HuH-7.5 (cell line): ENCODE measurements at places on chromosomes 11 and 22.
A peak's percentile ranks its signal among the peaks of the same experiment; 100 is the strongest.

GRCh38 chr11:123045101-123045500 lies 16.8 kb downstream of the HSPA8 start:
- no peak for DNase-seq

- DNase-seq: no peak
These were observed 124.2 kb downstream of the SWAP70 start for GRCh38 chr11:9787981-9788521.

GRCh38 chr11:134644476-134645456 lies 232.7 kb upstream of the B3GAT1 start:
- DNase-seq: no peak

GRCh38 chr11:102026959-102027358 lies 20.3 kb upstream of the CFAP300 start:
- DNase-seq: no peak

DNA sequence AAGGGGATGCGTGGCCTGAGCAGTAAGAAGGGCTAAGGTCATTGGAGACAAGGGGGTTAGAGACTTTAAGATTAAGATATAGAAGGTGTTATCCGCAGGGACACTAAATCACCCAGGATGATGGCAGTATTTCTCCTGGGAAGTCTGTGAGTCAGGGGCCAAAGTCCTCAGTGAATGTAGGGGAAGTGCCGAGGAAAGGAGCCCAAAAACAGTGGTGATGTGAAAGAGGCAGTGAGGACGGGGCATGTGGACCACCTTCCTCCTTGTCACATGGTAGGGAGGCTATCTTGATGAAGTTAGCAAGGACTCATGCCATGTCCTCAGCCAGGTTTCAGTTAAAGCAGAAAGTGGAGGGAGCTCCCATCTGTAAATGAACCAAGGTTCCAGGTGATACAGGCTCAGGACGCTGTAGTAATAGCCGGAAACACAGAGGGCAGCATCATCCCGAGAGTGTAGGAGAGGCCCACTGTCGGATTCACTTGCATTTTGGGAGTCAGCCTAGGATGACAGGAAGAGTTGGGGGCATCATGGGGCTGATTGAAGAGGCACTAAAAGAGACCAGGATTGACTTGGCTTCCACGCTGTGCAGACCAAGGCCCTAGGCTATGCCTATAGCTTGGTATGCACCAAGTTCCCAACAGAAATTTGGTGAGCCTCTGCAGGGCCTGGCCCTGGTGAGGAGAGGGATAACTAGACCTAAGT lies 33.5 kb downstream of the WEE1 start:
- DNase-seq: no peak

DNA sequence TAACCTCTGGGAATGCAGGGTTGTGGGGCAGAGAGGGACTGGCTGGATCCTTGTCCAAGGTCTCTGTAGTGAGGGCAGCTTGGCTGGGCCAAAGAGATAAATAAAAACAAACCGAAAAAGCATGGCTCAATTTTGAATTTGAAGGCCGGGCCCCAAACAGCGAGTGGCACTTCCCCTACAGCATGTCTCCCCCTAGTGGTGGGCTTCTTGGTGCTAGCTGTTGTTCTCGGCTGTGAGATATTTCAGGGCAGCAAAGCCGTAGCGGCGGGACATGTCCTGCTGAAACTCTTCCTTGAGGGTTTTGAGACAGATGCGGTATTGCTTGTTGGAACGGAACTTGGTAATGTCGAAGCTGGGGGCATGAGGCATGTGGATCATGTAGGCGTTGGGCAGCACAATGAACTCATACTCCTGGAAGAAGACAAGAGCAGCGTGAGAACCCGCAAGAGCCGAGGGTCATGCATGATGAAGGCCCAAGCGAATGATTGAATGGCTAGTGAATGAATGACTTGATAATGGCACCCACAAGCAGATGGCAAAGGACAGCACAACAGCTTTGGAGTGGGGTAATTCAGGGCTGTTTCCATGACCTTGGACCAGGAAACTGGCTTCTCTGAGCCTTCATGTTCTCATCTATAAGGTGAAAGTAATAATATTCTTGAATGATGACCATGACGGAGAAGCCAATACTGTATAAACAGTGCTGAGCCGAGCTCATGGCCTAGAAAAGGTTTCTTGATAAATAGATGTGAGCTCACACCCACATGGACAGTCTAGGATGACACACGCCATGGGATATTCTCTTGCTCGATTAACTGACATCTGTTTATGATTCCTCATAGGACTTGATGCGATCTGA lies 216.3 kb upstream of the SYN3 start:
- DNase-seq: no peak

GRCh38 chr11:121777056-121777455 lies 324.3 kb upstream of the SORL1-AS1 start:
- no peak for DNase-seq

DNA sequence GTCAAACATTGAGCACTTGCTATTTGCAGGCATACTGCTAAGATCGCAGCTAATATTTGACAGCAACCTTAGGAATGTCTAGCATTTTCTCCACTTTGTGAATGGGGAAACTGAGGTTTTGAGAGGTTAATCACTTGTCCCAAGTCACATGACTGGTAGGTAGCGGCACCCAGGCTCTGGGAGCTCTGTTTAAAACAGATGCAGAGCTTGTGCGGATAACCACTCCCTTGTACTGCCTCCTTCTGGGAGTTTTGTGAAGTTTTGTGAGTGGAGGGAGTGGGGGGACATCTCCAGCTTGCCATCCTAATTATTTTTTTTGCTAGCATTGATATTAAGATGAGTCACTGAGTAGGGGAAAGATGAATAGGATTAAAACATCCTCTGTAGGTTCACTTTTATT lies 134.7 kb downstream of the GRIK4 start:
- no peak for DNase-seq

- DNase-seq: no peak
These were observed 196.2 kb downstream of the TBC1D22A start for GRCh38 chr22:46958658-46959057.

GRCh38 chr22:29124777-29125442 lies 52.1 kb downstream of the KREMEN1 start:
- DNase-seq: no peak

- no peak for DNase-seq
These were observed 14.3 kb downstream of the RNF215 start for GRCh38 chr22:30372915-30373314.

DNA sequence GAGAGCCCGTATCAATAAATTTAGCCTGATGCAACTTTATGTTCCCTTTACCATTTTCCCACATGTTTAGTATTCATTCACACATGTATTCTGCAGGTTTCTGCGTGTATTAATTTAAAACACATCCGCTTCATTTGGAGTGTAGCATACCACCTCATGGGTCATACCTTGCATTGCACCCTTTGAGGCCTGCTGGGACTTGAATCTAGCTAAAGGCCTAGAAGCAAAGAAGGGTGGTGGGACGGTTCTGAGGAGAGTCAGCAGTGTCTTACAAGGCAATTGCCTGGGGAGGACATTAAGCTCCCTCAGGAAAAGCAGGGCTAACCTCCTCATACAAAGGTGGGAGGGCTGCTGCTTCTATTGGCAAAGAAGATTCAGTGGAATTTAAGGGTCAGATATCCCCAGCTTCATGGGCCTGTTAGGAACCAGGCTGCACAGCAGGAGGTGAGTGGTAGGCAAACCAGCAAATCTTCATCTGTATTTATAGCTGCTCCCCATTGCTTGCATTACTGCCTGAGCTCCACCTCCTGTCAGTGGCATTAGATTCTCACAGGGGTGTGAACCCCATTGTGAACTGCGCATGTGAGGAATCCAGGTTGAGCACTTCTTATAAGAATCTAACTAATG lies 15.9 kb upstream of the SNX19 start:
- no peak for DNase-seq

DNA sequence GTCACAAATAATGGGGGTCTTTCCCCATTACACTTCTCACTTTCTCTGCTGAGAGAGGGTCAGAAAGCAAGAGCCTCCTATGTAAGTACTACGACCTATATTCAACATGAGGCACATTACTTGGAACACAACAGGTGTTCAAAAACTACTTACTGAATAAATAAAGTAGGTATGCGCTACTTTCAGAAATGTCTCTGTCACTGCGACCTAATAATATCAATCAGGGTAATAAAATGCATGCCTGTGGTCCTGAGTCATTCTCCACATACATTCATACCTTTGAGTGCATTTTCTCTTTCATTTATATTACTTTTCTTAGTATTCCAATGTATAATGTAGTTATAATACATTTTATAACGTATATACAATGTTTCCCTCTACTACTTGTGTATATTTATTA lies 838.9 kb downstream of the DLG2 start:
- DNase-seq: no peak

- DNase-seq: no peak
These were observed 16.8 kb downstream of the ADAMTS15 start for GRCh38 chr11:130465263-130465662.

DNA sequence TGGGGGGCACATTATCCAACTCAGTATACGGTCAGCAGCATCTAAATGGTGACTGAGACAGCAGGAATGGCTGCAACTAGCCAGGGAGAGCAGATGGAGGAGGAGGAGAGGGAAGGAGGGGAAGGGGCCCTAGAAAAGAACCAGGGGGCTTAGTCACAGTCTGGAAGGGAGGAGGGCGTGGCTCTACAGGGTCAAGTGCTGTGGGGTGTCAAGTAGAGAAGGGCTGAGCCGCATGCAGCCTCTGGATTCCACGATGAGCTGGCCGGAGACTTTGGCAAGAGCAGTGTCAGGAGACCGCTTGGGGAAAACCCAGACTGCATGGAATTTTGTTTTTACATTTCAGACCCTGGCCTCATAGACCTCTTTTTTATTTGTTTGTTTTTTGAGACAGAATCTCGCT lies 25.8 kb upstream of the PPFIA1 start:
- DNase-seq: no peak

GRCh38 chr11:26522912-26523610 lies 49.0 kb downstream of the MUC15 start:
- DNase-seq: no peak

DNA sequence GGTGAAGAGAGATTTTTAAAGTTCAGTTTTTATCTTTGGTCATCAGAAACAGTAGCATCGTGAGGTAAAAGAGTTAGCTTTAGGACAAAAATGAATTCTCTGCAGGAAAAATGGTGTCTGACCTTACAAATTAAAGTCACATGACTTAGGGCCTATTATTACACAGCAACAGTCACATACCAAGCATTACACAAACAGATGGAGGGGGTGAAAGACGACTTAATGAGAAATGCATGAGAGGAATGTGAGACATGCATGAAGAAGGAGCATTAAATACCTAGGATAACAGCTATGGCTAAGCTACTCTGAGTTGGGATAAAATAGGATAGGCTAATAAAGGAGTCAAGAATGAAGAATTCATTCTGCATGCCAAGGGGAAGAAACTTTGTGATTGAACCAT lies 77.5 kb downstream of the BLID start:
- peak; percentile 1 for DNase-seq

DNA sequence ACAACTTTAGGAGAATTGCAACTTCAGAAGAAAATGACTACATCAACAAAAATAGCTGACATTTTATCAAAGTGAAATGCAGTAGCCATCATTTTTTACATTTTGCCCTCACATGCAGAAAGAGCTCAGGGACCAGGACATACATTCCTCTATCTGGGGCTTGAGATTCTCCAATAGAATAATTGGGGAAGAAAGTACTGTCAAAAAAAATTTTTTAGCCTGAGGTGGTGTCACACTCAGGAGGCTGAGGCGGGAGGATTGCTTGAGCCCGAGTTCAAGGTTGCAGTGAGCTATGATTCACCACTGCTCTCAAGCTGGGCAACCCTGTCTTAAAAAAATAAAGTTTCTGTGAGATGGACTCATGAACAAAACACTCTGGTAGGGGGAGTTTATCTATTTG lies 32.2 kb upstream of the DEPDC7 start:
- no peak for DNase-seq
